Ureter (tissue), 1 donor: ENCODE measurements at places on chromosomes 6 and 20.

- DNase-seq = no peak
Measured at GRCh38 chr6:85640821-85641220, 1.9 kb downstream of the SYNCRIP start.

- no peak for DNase-seq
Measured at GRCh38 chr6:24157886-24158285, 31.9 kb downstream of the NRSN1 start.

DNA sequence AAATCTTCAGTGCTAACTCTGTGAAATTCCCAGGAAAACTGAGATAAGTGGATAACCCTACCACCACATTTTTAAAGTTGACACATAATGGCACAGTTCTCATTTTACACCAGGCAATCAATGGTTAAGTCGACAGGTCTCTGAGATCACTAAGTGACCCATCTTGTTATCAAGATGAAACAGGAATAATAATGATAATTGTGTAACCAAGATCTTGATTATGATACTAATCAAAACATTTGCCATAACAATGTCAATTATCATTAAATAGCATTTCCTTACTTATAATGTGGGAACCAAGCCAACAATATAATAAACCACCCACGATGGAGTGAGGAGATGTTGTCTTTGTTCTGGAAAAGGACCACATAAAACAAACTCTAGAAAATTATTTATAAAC, 541.6 kb downstream of the TFAP2B start:
- DNase-seq = no peak

DNA sequence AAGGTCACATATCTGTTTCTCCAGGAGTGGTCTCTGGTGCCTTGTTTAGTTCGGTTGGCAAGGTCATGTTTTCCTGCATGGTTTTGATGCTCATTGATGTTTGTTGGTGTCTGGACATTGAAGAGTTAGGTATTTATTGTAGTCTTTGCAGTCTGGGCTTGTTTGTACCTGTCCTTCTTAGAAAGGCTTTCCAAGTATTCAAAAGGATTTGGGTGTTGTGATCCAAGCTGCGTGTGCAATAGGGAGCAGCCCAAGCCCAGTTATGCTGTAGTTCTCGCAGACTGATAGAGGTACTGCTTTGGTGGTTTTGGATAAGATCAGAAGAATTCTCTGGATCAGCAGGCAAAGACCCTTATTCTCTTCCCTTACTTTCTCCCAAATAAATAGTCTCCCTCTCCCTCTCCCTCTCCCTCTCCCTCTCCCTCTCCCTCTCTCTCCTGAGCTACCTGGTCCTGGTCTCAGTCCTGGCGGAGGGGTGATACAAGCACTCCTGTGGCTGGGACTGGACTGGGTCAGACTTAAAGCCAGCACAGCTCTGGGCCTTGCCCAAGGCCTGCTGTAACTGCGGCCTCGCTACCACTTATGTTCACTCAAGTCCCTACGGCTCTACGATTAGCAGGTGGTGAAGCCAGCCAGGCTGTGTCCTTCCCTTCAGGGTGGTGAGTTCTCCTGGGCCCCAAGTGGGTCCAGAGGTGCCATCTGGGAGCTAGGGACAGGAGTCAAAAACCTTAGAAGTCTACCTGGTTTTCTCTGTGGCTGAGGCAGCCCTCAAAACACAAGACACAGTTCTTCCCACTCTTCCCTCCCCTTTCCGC, 27.3 kb upstream of the GRM4 start:
- DNase-seq = no peak

- DNase-seq = no peak
Measured at GRCh38 chr6:1858196-1858595, 248.5 kb downstream of the FOXC1 start.
